Stimulated activated CD4-positive, alpha-beta T cell treated with anti-CD3 and anti-CD28 coated beads, Interleukin-4, amount 100 ng/mL, for 4 hours (primary cell): ENCODE measurements at places on chromosomes 2 and 18.
A peak's percentile ranks its signal among the peaks of the same experiment; 100 is the strongest.

DNA sequence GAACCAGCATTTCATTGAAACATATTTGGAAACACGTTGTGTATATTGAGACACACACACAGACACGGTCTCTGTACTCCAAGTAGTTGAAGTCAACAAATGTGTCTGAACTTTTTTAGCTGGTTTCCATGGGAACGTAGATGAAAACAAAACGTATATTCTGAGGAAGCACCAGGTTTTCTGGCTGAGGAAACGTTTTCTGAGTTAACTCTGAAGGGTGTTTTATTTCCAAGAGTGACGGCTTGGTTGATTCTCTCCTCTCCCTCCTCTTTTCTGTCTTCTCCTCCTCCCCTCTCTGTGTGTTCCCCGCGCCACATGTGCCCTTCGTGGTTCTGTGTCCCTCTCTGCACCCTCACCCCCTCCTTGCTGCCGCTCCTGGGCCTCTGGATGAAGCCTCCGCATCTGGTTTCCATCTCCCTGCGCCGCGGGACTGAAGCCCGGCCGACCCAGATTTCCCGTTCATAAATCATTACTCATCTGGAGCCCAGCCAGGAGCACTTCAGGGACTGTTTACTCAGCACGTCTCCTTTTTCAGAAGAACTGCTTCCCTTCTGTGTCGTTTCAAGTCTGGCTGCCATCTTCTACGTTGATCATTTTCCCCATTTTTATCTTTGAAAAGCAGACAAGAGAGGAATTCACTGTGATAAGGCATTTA lies 122.7 kb downstream of the COL6A3 start:
- peak; percentile 7 for DNase-seq

DNA sequence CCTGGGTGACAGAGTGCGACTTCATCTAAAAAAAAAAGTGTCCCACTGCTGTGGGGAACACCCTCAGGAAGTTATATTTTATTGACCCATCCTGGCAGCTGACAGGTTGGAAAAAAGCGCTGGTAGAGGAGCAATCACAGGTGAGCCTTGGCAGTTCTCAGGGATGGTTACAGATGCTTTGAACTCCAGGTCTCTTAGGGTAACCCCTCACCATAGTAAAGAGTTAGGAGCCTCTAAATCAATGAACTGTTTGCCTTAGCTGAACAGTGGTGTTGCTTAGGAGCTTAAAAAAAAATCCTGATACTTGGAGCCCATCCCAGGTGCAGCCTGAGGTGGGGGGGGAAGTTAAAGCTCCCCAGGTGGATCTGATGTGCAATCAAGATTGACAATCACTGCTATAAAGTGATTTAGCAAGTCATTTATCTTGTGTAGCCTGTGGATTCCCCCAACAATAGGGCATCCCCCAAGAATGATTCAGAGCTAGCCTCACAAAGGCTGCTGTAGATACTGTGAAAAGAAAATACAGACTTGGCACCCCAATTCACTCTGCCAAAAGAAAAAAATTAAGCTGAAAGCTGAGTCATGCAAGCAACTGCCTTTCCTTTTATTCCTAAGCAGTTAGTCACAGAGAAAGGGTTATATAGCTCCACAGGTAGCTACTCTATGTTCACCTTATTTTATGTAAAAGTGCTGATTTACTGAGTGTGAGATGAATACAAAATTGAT lies 14.8 kb downstream of the SLC16A14 start:
- no peak for DNase-seq

DNA sequence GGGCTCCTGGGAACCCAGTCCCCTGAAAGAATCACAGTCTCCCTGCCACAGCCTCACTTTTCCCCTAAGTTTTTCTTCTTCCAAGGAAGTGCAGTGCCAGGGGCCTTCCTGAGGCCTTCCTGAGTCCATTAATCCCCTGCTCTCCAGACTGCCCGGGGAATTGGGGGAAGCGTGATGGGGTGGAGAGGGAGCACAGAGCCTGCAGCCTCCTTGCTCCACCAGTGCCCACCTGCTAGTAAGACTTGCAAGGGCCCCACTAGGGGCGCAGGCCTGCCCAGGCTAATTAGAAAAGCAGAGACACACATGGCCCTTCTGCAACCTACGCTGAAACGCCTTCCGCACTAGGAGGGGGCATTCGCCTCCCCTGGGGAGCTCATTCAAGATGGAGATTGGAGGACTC lies 110.6 kb downstream of the MRO start:
- DNase-seq: no peak

GRCh38 chr2:95113464-95113863 lies 8.1 kb downstream of the MRPS5 start:
- DNase-seq: no peak

- DNase-seq: no peak
Measured at GRCh38 chr2:159998961-159999360, 63.5 kb downstream of the PLA2R1 start.

- no peak for DNase-seq
Measured at GRCh38 chr2:28370354-28370753, 22.3 kb upstream of the FOSL2 start.

GRCh38 chr2:121360566-121361300 lies 75.7 kb upstream of the TFCP2L1 start:
- no peak for DNase-seq

GRCh38 chr2:60318544-60318943 lies 234.9 kb downstream of the BCL11A start:
- DNase-seq: no peak

DNA sequence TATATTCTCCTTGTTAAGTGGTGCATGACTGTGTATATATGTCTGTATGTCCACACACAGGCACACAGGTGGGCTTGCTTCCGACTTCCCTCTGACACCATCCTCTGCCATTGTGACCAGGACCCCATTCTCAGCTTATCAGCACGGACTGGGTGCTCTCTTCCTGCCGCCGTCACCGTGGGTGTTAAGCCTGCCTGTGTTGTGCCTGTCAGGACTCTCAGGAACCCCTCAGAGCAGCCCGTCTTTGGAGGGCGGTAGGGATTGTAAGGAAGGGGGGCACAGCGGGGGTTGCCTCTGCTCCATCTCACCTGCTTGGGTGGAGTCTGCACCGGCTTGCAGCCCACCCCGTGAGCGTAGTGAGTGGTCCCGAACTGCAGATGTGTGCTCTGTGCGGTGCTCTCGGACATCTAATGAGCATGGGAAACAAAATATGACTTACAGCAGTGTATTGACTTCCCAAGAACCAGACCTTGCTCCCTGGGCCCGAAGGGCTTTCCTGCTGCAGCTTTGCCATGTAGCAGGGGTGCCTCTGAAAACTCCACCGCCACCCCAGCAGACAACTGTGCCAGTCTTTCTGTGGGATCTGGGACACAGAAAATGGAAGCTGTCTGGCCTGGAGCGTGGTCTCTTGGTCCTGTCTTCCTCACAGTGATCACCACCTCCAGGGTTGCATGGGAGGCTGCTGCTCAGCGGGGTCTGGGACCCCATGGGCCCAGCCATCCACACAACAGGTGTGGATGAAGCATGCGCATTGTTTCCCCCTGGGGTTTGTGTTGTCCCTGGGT lies 58.9 kb downstream of the SH3RF3 start:
- DNase-seq: no peak

- no peak for DNase-seq
Measured at GRCh38 chr18:56115071-56116015, 523.0 kb downstream of the TXNL1 start.

DNA sequence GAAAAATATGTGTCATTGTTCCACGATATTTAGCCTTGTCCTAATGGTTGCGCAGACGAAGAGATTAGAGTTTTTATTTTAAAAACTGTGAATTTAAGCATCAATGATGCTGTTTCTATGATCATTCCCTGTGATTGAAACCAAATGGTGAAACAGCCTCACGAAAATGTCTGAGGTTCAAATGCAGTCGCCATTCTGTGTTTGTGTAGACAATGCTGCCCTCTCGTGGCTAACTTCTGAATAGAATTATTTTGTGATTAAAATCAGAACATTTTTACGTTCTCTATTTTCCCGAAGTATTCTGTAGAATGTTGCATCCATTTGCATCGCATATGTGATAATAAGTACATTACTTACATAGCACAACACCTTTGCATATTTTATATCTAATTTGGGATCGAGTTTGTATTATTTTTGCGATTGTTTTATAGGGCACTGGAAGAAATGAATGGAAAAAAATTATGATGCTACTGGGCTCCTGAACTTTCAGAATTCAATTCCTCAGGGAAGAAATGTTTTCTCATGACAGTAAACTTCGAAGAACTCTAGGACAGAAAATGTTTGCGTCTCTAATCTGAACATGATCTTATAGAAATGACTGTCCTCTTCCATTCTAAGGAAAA lies 54.8 kb upstream of the CREB1 start:
- peak; percentile 17 for DNase-seq

GRCh38 chr2:7017671-7018281 lies 100.6 kb downstream of the RNF144A start:
- no peak for DNase-seq

DNA sequence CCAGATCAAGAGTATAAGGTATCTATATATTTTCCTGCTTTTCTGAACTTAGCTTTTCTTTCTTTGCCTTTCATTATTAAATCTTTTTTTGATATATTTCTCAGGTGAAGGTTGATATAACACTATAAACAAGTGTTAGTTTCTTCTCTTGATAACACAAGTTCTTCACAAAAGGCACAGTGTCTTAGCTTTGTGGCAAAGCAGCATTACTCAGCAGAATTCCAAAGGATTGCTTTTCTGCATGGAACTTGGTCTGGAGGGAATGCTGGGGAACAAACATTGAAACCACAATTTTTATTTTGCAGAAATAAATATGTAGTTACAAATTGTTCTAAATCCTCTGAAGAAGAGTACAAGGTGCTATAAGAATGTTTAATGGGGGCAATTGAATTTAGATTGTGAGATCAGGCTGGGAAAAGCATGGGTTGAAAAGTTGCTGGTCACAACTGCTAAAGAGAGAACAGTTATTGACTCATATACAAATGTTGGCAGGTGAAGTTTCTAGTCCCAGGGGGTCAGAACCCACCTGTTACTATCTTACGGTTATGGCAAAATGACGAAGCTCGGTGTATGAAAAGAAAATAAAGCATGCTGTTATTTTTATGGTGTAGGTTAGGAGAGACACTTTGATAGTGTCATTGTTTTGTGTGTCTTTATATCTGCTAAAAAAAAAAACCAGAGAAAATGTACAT lies 68.2 kb downstream of the UBR3 start:
- DNase-seq: no peak

GRCh38 chr2:136098441-136098840 lies 19.5 kb downstream of the CXCR4 start:
- DNase-seq: no peak

DNA sequence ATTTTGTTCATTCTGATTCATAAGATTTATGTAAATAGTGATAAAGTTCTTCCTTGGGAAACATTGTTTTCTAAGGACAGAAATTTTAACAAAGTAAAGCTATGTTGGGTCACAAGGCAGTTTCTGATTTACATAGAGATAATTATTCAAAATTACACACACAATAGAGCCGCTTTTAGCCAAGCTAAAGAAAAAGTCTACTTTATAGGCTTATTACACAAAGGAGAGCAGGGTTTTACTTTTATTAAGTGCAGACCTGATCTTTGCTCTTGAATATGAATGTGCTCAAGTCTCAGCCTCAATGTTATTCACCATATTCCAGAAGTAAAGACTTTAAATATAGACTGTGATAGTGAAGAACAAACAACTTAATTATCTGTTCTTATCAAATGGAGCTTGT lies 787.8 kb upstream of the LINC00305 start:
- no peak for DNase-seq

DNA sequence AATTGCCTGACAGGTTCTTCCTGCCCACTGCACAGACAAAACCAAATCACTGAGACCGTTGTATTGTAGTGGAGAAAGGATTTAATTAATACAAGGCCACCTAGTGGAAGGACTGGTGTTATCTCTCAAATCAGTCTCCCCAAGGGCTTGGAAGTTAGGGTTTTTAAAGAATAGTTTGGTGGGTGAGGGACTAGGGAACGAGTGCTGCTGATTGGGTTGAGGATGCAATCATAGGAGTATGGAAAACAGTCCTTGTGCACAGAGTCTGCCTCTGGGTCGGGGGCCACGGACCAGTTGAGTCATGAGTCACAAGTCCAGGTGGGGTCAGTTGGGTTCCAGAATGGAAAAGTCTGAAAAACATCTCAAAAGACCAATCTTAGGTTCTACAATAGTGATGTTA lies 89.1 kb downstream of the B3GNT2 start:
- DNase-seq: no peak

DNA sequence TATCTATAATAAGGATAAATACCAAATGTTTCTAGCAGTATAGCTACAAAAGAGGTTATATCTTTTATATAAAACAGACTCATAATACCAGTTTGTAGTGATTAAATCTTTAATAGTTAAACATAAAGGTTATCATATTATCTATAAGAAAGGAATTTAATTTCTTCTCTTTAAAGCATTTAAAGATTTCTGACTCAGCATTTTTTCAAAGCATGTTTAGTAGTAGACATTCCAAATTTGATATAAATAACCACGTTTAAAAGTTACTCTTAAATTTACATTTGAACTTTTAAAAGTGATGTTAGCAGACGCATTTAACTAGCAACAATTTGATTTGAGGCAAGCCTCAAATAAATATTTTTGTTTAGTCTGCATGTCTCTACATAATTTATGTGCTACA lies 1508.0 kb upstream of the NXPH2 start:
- DNase-seq: no peak

GRCh38 chr2:175597286-175597685 lies 404.8 kb downstream of the LNPK start:
- DNase-seq: no peak

GRCh38 chr18:57015451-57015850 lies 131.4 kb upstream of the BOD1L2 start:
- DNase-seq: no peak

DNA sequence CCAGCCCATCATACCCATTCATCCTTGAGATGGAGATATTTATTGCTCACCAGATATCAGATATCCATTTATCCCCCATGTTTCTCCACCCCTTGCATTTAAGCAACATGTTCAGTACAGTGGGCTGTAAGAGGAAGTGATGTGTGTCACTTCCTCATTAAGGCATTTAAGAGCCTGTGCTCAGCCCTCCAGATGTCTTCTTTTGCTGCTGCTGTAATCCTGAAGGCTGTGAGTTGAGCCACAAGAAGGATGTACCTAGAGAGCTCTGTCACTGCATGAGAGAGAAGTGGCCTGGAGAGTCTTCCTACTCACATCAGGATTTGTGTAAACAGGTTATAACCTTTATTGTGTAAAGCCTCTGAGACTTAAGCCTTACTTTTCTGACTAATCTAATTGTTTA lies 151.8 kb upstream of the UNC80 start:
- DNase-seq: no peak

DNA sequence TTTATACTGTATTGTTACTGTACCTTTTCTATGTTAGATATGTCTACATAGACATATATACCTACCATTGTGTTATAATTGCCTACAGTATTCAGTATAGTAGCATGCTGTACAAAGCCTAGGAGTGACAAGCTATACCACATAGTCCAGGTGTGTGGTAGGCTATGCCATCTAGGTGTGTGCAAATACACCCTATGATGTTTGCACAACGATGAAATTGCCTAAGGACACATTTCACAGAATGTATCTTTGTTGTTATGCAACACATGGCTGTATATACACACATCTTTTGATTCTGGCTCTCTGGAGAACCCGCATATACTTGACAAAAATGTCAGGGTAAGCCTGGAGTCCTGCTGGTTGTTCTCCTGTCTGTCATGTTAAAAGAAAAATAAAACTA lies 85.1 kb downstream of the BCL2L11 start:
- DNase-seq: no peak

GRCh38 chr2:128310094-128310716 lies 8.5 kb downstream of the HS6ST1 start:
- DNase-seq: no peak
